ENCODE measurements at places on chromosomes 5 and 9.

DNA sequence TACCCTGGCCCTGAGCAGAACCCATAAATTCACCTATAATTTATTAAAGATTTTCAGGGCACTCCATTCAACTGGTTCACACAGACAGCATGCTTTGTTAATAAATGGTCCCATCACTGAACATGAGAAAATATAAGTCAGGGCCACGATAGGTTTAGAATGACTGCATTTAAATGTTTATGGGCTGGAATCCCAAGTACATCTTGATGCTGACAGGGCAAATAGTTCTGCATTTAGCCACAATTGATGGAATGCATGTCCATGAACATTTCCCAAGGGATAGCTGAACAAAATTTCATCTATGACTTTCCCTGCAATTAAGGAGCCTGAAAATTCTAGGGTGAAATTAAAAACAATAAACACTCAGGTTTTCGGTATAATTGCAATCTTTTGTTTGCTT, 124.5 kb downstream of the CAAP1 start:
- no peak for DNase-seq

DNA sequence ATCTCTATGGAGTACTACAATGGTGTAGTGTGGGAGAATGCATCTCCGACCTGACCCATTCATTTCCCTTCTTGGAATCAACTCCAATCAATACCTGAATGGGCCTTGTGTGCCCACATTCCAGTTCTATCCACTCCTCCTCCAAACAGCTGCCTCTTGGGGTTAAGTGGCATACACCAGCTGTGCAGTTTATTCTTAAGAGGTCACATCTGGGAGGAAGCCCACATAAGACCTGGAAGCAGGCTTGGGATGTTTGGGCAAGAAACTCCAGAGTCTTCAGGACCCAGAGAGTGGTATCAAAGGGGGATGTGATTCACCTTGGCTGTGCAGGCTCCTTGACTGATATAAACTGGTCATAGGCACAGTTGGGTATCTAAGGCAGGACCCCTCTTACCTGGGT, 46.0 kb downstream of the ACTBL2 start:
- DNase-seq = no peak

GRCh38 chr5:175363300-175363699, 80.7 kb downstream of the DRD1 start:
- no peak for DNase-seq

DNA sequence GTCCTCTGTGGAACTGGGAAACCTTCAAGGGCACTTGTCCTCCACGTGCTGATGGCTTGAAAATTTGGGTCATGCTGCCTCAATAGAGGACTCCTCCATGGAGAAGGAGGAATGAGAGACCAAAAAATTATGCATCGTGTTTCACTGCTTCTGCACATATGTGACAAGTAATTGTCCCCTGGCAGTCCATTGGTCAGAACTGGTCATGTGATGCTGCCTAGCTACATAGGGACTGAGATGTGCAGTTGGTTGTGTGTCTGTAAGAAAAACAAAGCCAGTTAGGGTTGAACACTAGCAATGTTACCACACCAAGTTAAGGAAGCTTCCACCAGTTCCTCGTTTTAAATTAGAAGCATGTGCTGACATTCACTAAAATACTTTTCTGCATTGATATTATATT, 201.9 kb upstream of the ANKH start:
- DNase-seq = no peak

GRCh38 chr5:134567641-134568336, 42.3 kb downstream of the JADE2 start:
- no peak for DNase-seq

DNA sequence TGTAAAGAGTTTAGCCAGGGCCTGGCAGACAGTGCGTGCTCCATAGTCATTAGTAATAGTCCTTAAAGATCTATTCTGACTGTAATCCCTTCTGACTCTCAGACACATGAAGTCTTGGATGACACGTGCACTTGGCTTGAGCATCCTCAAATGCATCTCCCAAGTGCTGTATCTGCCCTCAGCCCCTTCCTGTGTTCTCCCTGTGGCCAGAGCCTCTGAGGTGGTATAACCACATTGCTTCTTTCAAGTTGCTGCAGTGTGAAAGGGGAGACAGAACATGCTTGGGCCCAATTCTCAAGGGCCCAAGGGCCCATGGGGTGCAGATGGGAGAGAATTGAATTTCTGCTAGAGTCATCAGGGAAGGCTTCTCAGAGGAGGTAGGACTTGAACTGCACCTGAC, 30.1 kb upstream of the HAND1 start:
- no peak for DNase-seq

DNA sequence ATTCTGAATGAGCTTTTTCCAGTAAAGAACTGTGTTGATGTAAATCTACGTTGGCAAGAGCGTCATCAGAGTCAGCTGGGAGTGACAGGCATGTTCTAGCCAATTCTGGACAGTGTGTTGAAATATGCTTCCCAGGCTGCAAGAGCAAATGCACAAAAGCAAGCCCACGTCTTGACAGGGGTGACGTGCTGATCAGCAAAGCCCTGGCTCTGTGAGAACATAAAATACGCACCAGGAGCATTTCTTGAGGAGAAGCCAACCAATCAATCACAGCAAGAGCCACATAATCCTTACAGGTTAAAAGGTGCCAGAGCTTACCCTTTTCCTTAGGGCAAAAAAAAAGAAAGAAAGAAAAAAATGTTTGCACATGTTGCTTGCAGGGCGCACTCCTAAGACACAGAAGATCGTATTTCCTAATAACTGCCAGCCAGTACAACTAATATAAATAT, 148.1 kb downstream of the PDE4D start:
- no peak for DNase-seq

DNA sequence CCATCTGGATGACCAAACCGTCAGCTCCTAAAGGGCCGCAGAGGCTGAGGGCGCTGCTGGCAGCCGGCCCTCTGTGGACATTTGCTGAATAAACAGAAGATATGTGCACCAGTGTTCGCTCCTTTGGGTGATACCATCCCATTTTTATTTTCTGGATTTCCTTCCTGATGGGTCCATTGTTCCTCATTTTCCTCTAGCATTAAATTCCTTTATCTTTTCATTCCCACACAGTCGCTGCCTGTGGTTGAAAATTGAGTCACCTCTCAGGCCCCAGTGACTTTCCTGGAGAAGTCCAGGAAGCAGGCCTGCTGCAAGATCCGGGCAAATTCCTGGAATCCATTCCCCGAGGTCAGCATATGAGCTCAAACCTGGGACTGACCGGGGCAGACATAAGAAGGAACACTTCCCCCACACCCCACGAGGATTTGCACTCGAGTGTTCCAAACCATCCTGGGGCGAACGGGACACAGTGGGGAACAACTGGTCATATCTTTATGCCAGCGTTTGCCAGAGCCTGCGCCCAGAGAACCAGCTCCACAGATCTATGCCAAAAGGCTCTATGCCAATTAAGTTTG, 86.7 kb upstream of the PCA3 start:
- DNase-seq = no peak

DNA sequence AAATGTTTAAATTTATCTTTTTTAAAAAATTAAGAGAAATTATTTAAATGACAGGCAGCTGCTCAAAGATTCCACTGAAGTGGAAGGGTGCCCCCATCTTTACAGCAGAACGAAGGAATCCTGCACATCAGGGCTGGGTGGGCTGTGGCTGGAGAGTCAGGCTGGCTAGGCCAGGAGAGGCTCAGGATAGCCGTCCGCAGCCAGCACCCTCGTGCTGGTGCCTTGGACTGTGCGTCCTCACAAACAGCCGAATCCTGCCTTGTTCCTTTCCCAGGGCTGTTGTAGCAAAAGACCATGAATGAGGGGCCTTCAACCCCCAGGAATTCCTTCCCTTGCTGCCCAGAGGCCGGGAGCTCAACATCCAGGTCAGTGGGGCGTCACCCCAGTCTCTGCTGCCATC, 64.6 kb upstream of the FCN1 start:
- no peak for DNase-seq

- no peak for DNase-seq
Measured at GRCh38 chr5:40291338-40291737, 388.4 kb upstream of the PTGER4 start.

DNA sequence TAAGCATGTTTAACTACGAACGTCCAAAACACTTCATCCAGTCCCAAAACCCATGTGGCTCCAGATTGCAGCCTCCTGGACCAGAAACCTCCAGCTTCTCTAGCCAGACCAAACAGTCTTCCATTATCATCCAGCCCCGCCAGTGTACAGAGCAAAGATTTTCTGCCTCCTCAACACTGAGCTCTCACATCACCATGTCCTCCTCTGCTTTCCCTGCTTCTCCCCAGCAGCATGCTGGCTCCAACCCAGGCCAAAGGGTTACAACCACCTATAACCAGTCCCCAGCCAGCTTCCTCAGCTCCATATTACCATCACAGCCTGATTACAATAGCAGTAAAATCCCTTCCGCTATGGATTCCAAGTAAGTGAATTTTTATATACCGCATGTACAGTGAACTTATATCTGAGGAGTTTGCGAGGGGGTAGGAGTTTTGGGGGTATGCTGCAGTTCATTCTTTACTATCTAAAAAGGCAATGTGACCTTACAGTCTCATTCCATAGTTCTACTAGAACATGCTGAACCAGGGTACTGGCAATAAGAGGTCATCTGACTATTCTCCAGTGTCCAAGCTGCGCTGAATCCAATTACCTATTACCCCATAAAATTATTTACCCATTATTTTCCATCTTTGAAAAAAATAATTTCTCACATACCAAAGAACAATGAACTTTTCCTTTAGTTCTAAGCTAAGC, 3.1 kb downstream of the MYOT start:
- no peak for DNase-seq

DNA sequence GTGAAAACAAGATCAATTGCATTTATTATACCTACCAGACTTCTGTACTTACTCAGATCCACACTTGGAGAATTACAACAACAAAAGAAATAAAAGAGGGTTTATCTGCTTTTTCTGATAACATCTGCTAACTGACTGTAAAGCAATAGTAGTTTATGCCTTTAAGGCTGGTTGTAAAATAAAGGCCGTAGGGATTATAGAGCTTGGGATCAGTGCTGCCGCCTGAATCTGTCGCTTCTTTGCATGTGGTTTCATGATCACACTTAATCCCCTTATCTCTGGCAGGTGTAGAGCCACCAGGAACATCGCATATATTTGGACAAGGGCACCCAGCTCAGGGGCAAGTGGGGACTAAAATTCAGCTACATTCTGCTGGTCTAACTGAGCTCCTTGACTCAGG, 146.7 kb downstream of the CCDC192 start:
- DNase-seq = no peak

DNA sequence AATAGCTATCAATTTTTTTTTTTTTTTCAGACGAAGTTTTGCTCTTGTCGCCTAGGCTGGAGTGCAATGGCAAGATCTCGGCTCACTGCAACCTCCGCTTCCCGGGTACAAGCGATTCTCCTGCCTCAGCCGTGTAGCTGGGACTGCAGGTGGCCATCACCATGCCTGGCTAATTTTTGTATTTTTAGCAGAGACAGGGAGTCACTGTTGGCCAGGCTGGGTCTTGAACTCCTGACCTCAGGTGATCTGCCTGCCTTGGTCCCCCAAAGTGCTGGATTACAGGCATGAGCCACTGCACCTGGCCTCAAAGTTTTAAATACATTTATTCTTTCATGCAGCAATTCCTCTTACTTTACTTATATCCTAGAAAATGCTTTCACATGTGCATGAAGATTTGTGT, 17.6 kb downstream of the TRIM14 start:
- no peak for DNase-seq

GRCh38 chr9:88798476-88798875, 192.8 kb upstream of the S1PR3 start:
- no peak for DNase-seq

Data from NCI-H1105 treated with DMSO at 0.1 percent for 48 hours (cell line).